ENCODE measurements at places on chromosomes 3 and 15.
A peak's percentile ranks its signal among the peaks of the same experiment; 100 is the strongest.

- no peak for DNase-seq
Observed at GRCh38 chr3:16106050-16106449, 68.4 kb upstream of the GALNT15 start.

DNA sequence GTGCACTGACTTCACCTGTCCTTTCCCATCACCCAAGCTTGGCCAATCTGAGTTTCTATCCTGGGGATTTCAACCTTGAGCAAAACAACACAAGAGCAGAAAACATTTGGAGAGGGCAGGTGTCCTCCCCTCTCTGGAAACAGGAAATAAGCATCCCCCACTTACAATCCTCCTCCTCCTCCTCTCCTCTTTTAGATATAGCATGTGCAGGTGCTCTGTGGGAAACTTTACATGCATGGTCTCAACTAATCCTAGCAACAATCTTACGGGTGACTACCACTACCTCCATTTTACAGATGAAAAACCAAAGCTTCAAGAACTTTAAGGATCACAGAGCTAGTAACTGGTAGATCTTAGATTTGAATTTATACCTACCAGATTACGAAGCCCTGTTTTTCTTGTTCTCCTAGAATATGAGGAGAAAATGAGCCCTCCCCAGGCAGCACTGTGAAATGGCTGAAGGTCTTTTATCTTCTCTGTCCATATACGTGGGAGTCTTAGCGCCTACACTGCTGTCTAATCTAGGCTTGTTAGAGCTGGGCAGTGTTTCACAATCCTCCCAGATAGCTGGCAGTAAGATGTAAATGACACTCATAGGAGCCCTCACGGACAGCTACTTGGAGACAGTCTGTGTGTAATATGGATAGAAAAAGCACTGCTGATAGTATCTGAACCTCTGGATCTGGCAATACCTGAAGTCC lies 301.2 kb upstream of the PROK2 start:
- DNase-seq = no peak

- DNase-seq = peak; percentile 10
Observed at GRCh38 chr15:64461721-64462162, 1.4 kb downstream of the ZNF609 start.

DNA sequence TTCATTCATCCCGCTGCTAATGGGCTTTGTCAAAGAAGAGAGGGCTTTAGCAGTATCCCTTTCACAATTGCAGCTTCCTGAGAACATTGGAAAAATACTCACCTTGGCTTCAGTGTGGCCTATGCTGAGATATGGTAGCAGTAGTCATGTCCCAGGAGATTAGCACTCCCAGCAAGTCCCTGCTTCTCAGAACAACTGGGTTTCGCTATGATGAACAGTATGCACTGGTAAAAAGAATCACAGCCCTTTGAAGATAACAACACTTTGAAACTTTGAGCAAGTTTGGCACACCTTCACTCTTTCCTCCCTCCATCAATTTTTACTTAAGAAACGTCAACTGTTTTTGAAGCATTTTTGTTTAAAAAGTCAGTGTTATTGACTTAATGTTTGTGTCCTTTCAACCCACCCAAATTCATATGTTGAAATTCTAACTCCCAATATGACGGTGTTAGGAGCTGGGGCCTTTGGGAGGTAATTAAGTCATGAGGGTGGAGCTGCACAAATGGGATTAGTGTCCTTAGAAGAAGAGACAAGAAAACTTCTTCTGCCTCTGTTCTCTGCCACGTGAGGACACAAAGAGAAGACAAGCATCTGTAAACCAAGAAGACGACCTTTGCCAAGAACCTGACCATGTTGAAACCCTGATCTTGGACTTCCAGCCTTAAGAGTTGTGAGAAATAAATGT lies 17.8 kb upstream of the PLSCR4 start:
- DNase-seq = no peak

DNA sequence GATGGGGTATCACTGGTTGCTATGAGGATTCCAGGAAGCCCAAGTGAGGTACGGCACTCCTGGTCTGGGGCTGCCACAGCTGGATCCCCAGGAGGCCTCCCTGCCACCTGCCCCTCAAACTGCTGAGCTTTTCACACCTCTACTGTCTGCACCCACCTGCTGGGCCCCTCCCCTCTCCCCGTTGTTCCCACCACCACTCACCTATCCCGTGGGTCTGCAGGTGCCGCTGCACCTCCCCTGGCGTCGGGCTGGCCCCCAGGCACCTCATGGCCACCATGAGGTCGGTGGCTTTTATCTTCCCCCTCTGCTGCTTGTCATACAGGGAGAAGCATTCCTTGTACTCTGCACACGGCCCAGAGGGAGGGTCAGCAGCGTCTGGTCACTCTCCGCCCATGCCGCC lies 5.8 kb downstream of the CALML4 start:
- no peak for DNase-seq

- no peak for DNase-seq
Observed at GRCh38 chr3:192516820-192517219, 210.5 kb downstream of the FGF12 start.

- DNase-seq = no peak
Observed at GRCh38 chr3:100789579-100789978, 80.3 kb downstream of the TFG start.

- peak; percentile 32 for DNase-seq
Observed at GRCh38 chr3:58009026-58009748, 965 bp downstream of the FLNB start.

- DNase-seq = no peak
Observed at GRCh38 chr15:40722934-40723333, 28.0 kb downstream of the RAD51 start.

DNA sequence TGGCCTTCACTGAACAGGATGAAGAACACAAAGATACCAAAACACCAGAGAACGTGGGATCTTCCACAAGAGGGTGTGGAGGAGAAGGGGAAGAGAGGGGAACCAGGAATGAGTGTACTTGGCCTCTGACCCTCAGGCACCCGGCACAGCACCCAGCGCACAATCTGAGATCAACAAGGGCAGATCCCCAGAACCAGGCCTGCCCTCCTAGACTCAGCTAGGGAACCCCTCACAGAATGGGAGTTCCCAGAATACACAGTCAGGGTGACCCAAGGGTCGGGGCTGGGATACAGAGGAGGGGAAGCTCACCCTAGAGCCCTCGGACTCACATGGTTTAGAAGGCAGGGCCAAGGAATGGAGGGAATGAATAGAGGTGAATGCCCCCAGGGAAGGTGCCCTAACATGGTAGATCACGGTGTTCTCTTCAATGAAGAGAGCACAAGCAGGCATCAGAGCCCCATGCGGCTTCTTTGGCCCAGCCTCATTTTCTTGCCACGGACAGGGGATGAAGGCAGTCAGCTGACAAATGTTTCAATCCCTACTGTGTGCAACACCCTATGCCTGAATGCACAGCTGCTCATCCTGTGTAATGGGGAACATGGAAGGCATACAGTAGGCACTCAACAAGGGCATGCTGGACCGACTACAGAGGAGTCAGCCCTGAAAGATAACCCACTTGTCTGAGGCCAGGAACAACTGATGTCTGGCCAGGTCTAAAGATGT lies 13.1 kb downstream of the BMF start:
- no peak for DNase-seq

- no peak for DNase-seq
Observed at GRCh38 chr3:27971600-27971999, 249.5 kb upstream of the EOMES start.
